Dorsolateral prefrontal cortex (tissue), 122 donors: ENCODE measurements at places on chromosomes 4 and X.
A peak's percentile ranks its signal among the peaks of the same experiment; 100 is the strongest.

DNA sequence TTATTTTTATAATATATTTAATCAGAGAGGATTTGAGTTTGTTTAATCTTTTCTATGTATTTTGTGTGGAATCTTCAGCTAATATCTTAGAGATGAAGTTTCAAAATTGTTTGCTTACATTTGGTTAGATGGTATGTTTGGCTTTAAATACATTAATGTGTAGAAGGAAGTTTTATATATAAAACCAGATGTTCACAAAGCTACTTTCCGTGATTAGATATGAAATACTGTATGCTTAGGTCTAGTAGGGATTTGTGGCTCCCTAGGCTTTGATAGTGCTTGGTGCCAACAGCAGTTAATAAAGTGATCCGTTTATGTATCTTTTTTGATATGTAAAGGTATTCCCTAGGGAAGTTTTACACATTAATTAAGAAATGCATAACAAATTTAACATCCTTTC lies 223.0 kb downstream of the ARHGAP10 start:
- no peak for DNase-seq

- no peak for DNase-seq
Measured at GRCh38 chr4:53914313-53915016, 149.9 kb downstream of the CHIC2 start.

- DNase-seq = no peak
Measured at GRCh38 chr4:89538171-89538570, 230.6 kb upstream of the GPRIN3 start.

DNA sequence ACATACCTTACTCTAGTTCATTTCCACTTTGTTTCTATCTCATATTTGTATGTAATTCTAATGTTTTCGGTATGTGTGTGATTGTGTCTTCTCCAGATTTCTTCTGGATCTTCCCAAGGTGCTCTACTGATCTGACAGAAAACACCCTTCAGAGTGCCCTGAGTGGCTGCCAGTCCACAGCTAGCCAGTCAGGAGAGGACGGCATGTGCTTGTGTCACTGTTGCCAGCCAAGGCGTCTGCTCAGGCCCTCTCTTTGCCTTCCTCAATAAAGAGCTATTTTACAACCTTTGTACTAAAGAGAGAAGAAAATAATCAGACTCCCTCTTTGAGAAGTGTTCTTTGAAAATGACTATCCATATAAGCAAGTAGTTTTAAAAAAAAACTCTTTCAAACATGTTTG lies 29.0 kb downstream of the CD99L2 start:
- no peak for DNase-seq

- DNase-seq = no peak
Measured at GRCh38 chr4:113869743-113870375, 108.3 kb upstream of the CAMK2D start.

GRCh38 chr4:173237762-173238161 lies 69.2 kb downstream of the GALNT7 start:
- no peak for DNase-seq

GRCh38 chr4:48801016-48801715 lies 21.1 kb upstream of the FRYL start:
- no peak for DNase-seq

- DNase-seq = peak; percentile 65
Measured at GRCh38 chr4:41384992-41385391, 128.3 kb downstream of the UCHL1 start.

GRCh38 chr4:120886191-120886590 lies 36.3 kb downstream of the PRDM5 start:
- DNase-seq = no peak

GRCh38 chrX:3374108-3374800 lies 27.8 kb upstream of the MXRA5 start:
- DNase-seq = no peak

DNA sequence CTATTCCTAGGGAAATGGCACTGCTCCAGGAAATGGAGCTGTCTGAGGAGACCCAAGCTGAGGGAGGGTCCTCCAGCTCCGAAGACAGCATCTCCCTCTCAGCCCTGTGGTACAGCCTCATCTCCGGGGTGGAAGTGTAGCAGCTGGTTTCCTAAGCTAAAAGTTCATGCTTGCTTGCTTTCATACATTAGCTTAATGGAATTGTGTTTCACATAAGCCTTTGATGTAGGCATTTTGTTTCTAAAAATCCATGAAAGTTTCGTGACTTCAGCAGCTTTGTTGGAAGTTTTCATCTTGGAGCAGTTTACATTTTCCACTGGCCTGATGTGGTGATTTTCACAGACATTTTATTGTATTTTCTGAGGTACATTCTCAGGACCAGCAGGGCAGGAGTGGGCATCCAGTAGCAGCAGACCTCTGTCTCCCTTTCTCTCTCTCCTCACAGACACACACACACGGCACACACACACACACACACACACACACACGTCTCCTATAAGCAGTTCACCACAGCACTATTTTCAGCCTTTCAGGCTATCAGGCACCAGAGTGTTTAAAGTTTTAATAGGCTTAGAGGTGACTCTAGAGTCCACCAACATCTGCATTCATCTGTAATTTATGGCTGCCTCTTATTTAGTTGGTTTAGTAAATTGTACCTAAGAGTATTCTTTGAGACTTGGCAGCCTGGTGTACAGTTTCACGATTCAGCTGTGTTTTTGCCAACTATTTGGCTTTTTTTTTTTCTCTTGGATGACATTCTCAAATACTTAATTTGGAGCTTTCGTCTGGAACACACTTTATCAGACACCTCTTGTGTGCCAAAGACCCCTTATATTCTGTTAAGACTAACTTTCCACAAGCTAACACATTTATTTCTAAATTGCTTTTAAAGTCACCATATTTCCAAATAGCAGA lies 225.8 kb upstream of the SFRP2 start:
- no peak for DNase-seq

DNA sequence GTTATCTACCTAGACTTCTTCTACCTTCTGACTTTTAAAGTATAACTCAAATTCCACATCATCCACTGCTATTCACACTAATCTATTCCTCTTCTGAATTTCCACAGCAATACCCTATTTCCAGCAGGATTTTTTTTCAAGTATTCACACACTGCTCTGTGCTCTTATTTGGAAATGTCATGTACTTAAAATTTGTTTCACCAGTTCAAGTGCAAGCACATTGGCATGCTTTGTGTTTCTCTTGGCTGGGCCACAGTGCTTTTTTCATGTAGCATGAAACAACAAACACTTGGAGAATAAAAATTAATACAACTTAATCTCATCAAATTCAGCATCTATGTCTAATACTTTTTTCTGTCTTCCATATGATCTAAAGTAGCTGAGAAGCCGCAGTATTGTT lies 161.8 kb upstream of the PCDH18 start:
- DNase-seq = no peak

- no peak for DNase-seq
Measured at GRCh38 chr4:47473141-47473750, 9.7 kb upstream of the COMMD8 start.

DNA sequence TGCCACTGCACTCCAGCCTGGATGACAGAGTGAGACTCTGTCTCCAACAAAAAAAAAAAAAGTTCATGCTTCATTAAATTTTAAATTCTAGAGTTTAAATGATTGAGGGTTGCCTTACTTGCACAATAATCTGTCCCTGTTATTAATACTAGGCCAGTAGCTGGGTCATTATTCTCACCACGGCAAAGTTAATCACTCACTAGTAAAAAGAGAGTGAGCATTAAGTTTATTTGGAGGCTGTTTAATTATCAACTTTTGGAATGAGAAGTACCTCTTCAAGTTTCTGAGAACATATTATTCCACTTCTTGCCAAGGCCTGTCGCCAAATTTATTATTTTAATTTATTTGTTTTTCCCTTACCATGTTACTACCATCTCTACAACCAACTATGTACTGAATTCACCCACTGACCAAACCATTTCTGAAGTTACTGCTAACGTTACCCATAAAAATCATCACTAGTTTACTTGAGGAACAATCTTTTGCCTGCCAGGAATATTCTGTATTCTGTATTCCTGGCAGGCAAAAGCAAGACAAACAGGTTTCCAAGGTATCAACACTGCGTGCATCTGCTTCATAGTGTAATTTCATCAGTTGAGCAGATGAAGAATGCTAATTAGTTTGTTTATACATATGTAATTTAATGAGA lies 26.5 kb downstream of the GUCY1A1 start:
- DNase-seq = no peak

DNA sequence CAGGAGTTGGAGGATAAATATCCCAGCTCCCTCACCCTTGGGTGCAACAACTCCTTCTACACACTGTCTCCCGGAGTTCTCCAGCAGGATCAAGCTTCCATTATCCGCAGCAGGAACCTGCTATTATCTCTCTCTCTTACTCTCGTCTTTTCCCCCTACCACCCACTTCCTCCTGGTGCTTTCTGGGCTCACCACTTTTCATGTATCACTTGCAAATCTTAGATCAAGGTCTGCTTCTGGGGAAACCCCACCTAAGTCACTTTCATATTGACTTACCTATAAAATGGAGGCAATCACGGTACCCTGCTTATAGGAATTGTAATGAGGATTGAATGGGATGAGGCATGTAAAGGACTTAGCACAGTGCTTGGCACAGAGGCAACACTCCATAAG lies 589.5 kb downstream of the BCOR start:
- no peak for DNase-seq
